ENCODE measurements at places on chromosomes 2 and 18.

- DNase-seq: no peak
Measured at GRCh38 chr18:11518788-11519685, 90.4 kb upstream of the SLC35G4 start.

GRCh38 chr2:29376541-29376940 lies 261.3 kb downstream of the CLIP4 start:
- DNase-seq: no peak

DNA sequence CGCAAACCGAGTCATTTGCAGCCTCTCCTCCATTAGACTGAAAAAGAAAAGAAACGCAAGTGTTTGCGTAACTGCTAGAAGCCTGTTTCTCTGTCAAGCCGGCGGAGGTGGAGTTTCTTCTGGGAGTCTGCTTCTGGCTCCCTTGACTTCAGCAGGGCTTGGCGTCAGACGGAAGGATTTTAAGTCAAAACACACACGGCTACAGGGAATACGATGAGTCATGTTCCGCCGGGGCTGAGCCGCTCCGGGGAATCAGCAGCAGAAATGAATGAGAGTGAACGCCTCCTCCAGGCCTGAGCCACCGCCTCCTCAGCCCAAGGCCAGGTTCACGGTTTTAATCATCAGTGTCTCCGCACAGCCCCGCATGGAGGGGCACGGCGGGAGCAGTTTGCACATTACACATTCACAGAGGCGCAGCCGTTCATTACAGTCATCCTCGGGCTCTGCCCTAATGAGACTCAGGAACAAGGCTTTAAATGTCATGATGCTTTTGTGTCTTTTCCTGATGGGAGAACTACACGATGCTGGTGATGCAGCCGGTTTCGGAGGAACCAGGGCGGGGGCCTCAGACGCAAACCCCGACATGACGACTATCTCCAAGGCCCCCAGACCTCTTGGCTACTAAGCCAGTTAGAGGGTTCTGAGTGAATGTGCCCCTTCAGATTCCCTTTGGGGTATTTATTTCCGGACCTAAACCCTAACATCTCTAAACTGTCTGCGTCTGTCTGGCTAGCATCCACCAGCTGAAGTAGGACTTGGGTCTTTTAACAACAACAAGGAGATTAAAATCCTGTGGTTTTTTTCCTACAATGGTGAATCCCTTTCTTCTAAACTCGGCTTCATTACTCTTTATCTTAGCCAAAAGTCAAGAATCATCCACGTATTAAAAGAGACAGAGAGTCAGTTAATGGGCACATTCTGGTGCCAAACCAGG lies 11.1 kb upstream of the SCG2 start:
- DNase-seq: no peak

DNA sequence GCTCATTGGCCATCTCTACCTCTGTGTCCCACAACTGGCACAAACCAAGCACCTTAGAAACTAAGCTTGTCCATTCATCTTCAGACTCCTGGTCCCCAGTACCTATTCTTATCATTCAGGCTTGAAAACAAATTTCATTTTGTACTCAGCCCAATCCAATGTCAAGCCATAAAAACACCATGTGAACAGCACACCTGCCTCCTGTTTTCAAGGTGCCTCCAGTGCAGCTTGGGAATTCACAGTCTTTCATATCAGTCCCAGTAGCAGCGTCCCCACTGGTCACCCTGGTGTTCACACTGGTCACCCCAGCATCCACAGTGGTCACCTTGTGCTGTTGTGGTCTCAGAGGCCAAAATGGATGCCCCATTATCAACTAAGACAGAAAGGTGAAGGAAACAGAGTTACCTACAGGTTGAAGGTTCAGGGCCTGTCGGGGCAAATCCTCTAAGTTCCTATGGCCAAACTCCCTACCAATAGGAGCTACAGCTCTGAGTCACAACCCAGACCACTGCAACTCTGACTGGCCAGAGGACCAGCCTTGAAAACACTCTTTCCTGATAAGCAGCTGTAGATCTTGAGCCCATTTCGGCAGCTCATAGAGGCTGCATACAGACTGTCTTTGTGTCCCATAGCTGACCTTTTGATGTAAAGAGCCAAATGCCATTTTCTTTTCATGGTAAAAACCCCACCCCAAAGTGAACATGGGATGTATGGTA lies 259.5 kb upstream of the RAB12 start:
- DNase-seq: no peak

- DNase-seq: no peak
Measured at GRCh38 chr2:62505109-62505749, 766 bp downstream of the TMEM17 start.

- no peak for DNase-seq
Measured at GRCh38 chr18:49464718-49465598, 4.5 kb upstream of the DYM start.

GRCh38 chr2:109467701-109468100 lies 146.1 kb downstream of the SEPTIN10 start:
- no peak for DNase-seq

GRCh38 chr2:16630463-16630862 lies 35.2 kb downstream of the CYRIA start:
- DNase-seq: no peak

DNA sequence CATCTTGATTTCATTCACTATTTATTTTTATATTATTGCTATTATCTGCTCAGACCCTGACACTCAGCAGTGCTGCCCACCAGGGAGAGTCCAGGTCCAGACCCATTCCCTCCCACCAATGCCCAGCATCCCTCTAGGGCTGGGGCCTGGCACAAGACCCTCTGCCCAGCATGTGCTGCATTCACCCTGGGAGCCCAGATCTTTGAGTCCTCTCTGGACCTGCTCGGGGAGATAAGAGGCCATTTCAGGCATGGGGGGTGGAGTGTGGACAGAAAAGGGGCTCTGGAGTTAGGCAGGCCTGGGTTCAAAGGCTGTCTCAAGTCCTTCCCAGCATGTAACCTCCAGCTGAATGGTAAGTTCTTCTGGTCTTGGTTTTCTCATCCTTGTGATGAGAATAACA lies 209.6 kb downstream of the CYP26B1 start:
- DNase-seq: no peak

DNA sequence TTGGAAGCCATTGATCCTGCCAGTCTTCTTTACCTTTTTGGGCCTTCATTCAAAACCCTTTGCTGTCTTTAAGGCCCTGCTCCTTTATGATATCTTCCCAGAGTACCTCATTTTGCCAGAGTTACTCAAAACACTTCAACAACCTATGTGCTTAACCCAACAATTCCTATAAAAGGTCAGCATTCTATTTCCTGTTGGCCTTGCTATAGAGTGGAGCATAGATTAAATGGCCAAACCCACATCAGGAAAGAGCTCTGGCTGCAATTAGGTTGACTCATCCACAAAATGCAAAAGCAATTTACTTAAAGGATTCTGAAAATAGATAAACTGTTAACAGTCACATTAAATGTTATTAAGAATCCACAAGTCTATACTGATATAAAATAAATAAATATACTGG lies 21.2 kb downstream of the MRPL33 start:
- DNase-seq: no peak

DNA sequence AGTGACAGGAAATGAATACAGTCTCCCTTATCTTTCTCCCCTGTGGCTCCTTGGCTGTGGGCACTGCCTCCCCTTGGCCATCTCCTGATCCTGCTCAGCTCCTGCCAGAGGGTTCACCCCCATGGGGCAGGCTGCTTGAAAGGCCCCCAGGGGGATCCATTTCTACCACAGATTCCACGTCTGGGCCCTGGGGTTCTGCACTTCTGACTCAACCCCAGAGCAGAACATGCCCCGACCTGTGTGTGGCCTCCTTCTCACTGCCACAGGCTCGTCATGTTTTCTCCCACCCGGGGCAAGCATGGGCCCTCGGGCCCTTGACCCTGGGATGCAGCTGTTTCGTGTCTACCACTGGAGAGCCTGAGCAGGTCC lies 122.2 kb downstream of the ACKR3 start:
- DNase-seq: no peak

DNA sequence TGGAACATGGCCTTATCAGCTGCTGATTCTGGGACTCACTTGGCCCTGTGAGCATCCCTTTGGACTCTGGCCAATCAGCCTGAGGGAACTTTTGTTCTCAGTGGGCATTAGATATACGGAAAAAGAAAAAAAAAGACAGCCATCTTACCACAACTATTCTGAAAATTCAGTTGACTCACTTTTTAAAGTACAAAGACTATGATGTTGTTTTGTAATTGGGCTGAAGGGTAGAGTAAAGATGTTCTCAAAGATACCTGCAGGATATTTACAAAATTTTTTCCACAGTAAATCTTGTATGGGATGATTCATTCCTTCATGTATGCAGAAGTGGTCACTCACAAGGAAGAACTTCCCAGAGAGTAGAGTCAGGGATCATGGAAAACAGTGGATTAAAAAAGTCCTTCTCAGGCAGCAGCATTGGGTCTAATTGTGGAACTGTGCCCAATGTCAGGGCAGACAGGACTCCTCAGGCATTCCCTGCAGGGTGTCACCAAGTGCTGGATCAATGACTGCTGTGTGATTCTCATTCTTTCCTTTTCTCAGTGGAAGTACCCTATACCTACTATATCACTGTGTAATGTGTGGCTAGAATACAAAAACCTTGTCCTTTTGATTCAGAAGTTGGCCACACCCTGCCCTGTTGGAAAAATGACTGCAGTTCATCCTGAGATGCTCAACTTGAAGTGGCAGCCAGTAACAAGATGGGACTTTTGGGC lies 35.4 kb downstream of the SULT1C4 start:
- no peak for DNase-seq

DNA sequence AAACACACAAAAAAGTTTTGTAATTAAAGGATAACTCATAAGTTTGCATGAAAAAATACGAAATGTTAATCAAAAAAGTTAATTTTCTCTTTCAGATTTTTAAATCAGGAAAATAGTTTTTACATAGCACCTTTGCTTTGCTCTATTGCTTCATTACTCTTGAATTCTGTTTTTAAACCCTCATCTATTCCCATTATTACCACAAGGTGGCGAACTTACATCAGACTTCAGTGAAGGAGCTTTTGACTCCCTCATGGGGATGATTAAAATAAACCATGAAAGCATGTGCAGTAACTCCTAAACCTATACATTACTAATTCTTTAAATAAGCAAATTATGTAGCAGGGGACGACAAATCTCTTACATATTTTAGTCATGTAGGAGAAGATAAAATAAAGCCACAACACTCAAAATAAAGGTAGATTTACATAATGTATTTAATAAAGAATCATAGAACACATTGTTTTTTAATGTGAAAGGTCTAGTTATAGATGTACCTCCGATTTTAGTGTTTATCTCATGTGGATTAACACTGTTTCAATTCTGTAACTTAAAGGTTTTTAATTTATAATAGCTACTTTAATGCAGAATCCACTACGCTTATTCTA lies 105.2 kb downstream of the NETO1 start:
- DNase-seq: no peak

- DNase-seq: peak; percentile 69
Measured at GRCh38 chr2:203706403-203706802, at the start of gene CD28. Gene CD28 (plus strand): TSS chr2:203706639. CDS start chr2:203706697, 58 bp downstream.

DNA sequence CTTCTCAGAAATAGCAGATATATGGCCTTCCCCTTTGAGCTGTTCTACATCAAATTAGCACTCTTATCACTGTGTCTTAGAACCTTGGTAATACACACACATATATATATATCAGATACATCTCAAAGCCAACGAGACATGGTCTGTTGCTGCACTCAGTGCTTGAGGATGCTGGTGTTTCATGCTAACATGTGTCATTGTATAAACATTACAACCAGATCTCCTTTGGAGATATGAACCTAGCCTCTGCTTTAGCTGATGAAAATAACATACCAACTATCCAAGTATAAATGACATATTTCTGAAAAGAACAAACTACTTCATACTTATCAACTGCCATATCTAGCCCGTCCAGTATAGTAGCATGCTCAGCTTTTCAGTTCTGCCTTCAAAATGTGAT lies 226.7 kb upstream of the HNRNPA3 start:
- no peak for DNase-seq

GRCh38 chr2:73077424-73077795 lies 5.9 kb upstream of the SFXN5 start:
- DNase-seq: no peak

DNA sequence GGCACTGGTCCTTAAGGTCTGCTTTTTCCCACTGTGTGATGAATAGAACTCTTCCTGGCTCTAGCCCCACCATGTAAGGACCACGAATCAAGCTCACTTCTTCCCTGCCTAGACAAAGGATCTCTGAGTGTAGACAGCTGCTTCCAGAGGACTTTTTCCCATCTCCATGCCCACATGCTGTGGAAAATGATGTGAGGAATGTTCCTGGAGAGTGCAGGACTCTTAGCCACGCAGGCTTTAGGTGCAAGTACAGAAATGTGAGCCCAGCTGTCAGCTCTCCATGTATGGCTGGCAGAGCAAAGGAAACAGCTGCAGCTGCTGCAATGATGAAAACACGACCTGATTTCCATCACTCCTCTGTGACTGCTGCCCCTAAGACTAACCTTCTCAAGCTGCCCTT lies 35.5 kb downstream of the NXPH2 start:
- DNase-seq: no peak

- DNase-seq: no peak
Measured at GRCh38 chr18:72542984-72543356, 1.2 kb downstream of the CBLN2 start.

Measured in stimulated activated CD4-positive, alpha-beta T cell treated with anti-CD3 and anti-CD28 coated beads, TNF-alpha, amount 100 ng/mL, for 4 hours (primary cell).